ENCODE measurements at places on chromosomes 12 and 14. TPM values are rescaled to one million over a fixed set of nuclear protein-coding genes. Genes with fewer than 3 reads are reported as not detected.
A peak's percentile ranks its signal among the peaks of the same experiment; 100 is the strongest.

PTGDR gene
- total RNA-seq = 2.9 TPM

TMEM106C gene
- 48.1 TPM for total RNA-seq

PAPLN gene
- total RNA-seq = 10.0 TPM

JAG2 gene
- 8.8 TPM for total RNA-seq

RAB3IP gene
- total RNA-seq = 22.6 TPM

CMA1 gene
- total RNA-seq = not detected

SMIM41 gene
- not detected for total RNA-seq

PLXNC1 gene
- total RNA-seq = 9.2 TPM

GRIN2B gene
- total RNA-seq = not detected

AQP2 gene
- 3.0 TPM for total RNA-seq

DNA sequence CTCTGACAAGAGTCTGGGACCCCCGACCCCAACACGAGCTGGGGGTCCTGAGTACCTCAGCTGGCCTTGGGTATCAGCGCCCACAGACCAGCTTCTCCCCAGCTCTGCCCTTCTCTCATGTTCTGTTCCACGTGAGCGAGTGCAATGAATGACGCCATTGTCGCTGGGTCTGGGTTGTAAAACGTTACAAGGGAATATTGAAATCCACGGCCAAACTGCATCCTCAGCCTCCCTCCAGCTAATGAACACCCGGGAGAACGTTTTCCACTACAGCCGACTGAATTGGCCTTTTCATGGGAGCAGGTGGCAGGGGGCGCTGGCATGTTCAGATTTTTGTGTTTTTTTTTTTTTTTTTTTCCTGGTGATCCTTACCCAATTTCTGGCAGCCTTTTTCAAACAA, 34.7 kb downstream of the TBX5 start:
- H3K4me3 ChIP-seq = no peak overlapping the region
- no peaks in the 10 kb centered on the region for H3K27me3 ChIP-seq
- no peak for DNase-seq

GRCh38 chr14:57413849-57414248, 23.5 kb downstream of the NAA30 start:
- no peaks in the 10 kb centered on the region for H3K27me3 ChIP-seq
- H3K4me1 ChIP-seq = no peaks in the 10 kb centered on the region
- no peak for DNase-seq
- H3K36me3 ChIP-seq = peaks cover 4% of the 10 kb centered on the region

- no peaks in the 10 kb centered on the region for H3K4me1 ChIP-seq
- H3K4me3 ChIP-seq = no peak overlapping the region
- no peaks in the 10 kb centered on the region for H3K27me3 ChIP-seq
- no peak overlapping the region for H3K27ac ChIP-seq
- no peak for DNase-seq
These were observed 37.0 kb upstream of the SFSWAP start for GRCh38 chr12:131673888-131674257.

- no peak overlapping the region for H3K27ac ChIP-seq
- peak overlapping the region; percentile 90 for H3K4me3 ChIP-seq
- DNase-seq = no peak
- H3K27me3 ChIP-seq = no peaks in the 10 kb centered on the region
These were observed 587 bp upstream of the C12orf75 start for GRCh38 chr12:105329926-105330282.

DNA sequence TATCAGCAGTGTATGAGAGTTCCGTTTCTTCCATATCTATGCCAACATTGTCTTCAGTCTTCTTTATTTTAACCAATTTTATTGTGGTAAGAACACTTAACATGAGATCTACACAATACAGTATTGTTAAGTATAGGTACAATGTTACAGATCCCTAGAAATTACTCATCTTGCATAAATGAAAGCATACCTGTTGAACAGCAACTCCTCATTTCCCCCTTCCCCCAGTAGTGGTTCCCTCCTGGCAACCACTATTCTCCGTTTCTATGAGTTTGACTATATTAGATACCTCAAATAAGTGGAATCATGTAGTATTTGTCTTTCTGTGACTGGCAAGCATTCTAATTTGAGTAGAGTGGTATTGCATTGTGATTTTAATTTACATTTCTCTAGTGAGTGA, 150.5 kb downstream of the CRADD start:
- no peaks in the 10 kb centered on the region for H3K36me3 ChIP-seq
- H3K27ac ChIP-seq = no peak overlapping the region
- H3K27me3 ChIP-seq = no peaks in the 10 kb centered on the region
- no peak overlapping the region for H3K4me3 ChIP-seq
- DNase-seq = no peak

- no peak for DNase-seq
- H3K4me1 ChIP-seq = peaks cover 84% of the 10 kb centered on the region
- H3K4me3 ChIP-seq = no peak overlapping the region
- peak overlapping the region; percentile 34 for H3K27ac ChIP-seq
- H3K36me3 ChIP-seq = peaks cover 38% of the 10 kb centered on the region
These were observed 15.3 kb downstream of the TNFRSF1A start for GRCh38 chr12:6326316-6327228.

DNA sequence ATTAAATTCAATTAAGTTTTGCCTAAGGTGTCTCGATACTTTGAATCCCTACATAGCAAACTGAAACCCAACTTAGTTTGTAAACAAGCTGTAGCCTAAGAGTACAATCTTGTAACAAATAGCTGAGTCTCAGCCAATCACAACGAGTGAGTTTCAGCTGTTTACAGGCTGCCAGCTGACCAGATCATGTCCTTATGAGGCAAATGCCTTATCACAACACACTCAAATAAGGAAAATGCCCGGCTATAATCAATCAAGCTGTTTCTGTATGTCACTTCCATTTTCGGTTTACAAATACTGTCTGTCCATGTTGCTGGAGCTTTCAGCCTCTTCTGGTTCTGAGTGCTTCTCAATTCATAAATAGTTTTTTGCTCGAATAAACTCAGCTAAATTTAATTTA, 943.8 kb downstream of the SLC16A7 start:
- no peaks in the 10 kb centered on the region for H3K4me1 ChIP-seq
- H3K27ac ChIP-seq = no peak overlapping the region
- no peaks in the 10 kb centered on the region for H3K27me3 ChIP-seq
- no peaks in the 10 kb centered on the region for H3K36me3 ChIP-seq
- DNase-seq = no peak
- H3K4me3 ChIP-seq = no peak overlapping the region

GRCh38 chr14:58701156-58701555, 63.4 kb downstream of the DACT1 start:
- H3K36me3 ChIP-seq = no peaks in the 10 kb centered on the region
- H3K4me1 ChIP-seq = peaks cover 28% of the 10 kb centered on the region
- no peak for DNase-seq
- H3K4me3 ChIP-seq = no peak overlapping the region
- no peak overlapping the region for H3K27ac ChIP-seq
- no peaks in the 10 kb centered on the region for H3K27me3 ChIP-seq

DNA sequence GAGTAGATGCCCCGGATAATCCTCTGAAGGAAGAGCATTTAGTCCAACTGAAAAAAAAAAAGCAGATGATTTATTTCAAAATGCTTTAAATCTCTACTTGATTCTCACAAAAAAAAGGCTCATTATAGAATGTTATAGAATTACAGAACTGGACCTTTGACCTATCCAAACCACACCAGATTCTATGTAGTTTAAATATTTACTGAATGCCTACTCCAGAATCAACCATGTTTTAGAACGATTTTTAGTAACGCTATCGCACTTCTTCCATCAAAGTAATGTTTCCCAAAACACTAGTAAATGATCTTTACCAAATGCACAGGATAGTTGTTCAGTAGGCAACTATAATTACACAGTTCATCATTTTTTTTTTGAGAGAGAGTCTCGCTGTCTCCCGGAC, 2.6 kb downstream of the RPS29 start:
- no peak for DNase-seq
- H3K4me1 ChIP-seq = peaks cover 27% of the 10 kb centered on the region
- no peak overlapping the region for H3K4me3 ChIP-seq
- H3K27me3 ChIP-seq = no peaks in the 10 kb centered on the region
- H3K27ac ChIP-seq = no peak overlapping the region
- H3K36me3 ChIP-seq = peaks cover 7% of the 10 kb centered on the region

DNA sequence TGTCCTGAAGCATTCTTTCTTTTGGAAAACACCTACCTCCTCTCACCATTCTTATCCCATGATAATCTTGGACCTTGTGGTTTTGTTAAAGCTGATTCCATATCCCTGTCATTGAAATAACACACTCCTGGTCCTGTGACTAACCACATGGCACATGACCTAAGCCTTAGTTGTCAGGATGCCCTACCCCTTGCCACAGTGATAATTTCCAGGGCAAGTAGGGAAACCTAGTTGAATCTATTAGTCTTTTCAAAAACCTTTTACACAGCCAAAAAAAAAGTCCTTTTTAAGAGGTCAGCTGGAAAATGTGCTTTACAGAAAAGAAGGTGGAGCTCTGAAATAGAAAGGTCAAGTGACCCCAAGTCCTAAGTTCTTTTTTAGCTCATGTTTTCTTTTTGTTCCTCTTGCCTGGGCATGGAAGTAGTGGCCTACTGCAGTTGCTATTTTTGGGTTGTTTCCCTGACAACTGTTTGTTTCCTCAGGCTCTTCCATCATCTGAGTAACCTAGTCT, 608.4 kb downstream of the LRFN5 start:
- no peak overlapping the region for H3K4me3 ChIP-seq
- H3K4me1 ChIP-seq = no peaks in the 10 kb centered on the region
- H3K27ac ChIP-seq = no peak overlapping the region
- no peaks in the 10 kb centered on the region for H3K27me3 ChIP-seq

DNA sequence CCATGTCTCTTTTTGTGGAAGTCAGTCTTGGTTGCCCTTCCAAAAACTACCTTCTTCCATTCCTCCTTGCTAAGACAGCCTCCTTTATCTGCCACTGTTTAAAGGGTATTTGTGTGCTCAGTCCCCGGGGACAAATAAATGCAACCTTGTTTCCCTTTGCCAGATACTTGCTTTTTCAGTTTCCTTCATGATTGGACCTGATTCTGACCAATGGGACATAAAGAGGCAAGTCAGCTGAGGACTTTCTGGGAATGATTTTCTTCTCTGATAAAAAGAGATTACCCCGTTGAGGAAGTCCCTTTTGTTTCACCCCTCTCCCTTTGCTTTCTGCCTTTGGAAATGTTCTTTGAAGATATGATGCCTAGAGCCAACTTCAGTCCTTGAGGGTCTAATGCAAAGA, 7.4 kb upstream of the TUBA1B start:
- no peaks in the 10 kb centered on the region for H3K27me3 ChIP-seq
- peaks cover 2% of the 10 kb centered on the region for H3K4me1 ChIP-seq
- no peaks in the 10 kb centered on the region for H3K36me3 ChIP-seq
- no peak overlapping the region for H3K27ac ChIP-seq
- no peak for DNase-seq

- no peaks in the 10 kb centered on the region for H3K36me3 ChIP-seq
- no peaks in the 10 kb centered on the region for H3K27me3 ChIP-seq
- H3K4me1 ChIP-seq = no peaks in the 10 kb centered on the region
- H3K27ac ChIP-seq = no peak overlapping the region
- DNase-seq = no peak
- H3K4me3 ChIP-seq = no peak overlapping the region
These were observed 69.5 kb downstream of the SLC15A4 start for GRCh38 chr12:128754275-128754674.

DNA sequence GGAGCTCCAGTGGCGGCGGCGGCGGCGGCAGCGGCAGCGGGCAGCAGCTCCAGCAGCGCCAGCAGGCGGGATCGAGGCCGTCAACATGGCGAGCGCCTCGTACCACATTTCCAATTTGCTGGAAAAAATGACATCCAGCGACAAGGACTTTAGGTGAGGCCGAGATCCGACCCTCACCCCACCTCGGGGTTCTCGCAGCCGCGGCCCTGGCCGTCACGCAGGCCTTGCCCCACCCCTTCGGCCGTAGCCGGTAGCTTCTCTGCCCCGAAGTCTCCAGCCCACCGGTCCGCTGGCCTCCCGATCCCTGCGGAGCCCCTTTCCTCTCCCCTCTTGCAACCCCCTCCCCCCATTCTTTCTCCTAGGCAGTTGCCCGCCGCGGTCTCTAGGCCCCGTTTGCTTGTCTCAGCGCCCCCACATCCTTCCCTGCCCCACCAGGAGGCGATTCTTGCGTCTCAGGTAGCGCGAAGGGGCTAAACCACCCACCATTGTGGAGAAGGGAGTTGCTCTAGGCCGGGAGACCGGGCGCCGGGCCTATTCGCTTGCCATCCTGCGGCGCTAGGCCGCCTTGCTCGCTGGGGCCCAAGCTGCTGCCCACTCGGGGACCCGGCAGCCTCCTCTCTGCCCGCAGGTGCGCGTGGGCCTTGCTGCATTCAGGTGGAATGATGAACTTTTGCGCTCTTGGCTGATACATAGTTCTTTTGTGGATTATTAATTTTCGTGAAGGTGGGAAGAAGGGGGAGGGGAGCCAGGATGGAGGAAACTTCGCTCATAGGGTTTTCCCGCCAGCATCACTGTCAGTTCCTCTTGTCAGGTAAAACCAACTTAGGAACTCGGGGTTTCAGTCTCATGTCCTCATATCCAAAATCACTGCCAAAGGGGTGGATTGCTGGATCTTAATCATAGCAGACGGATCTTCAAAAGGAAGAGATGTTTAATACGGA, 745 bp downstream of the CAND1 start:
- H3K27ac ChIP-seq = peak overlapping the region; percentile 98
- H3K4me3 ChIP-seq = peak overlapping the region; percentile 88
- H3K27me3 ChIP-seq = no peaks in the 10 kb centered on the region
- H3K4me1 ChIP-seq = peaks cover 35% of the 10 kb centered on the region
- H3K36me3 ChIP-seq = no peaks in the 10 kb centered on the region

- no peaks in the 10 kb centered on the region for H3K36me3 ChIP-seq
- no peaks in the 10 kb centered on the region for H3K4me1 ChIP-seq
- H3K27me3 ChIP-seq = no peaks in the 10 kb centered on the region
- no peak for DNase-seq
- H3K27ac ChIP-seq = no peak overlapping the region
These were observed 101.3 kb downstream of the PTCSC3 start for GRCh38 chr14:36075203-36075602.

GRCh38 chr12:31300341-31300740, 25.6 kb downstream of the SINHCAF start:
- H3K27ac ChIP-seq = no peak overlapping the region
- no peaks in the 10 kb centered on the region for H3K4me1 ChIP-seq
- no peaks in the 10 kb centered on the region for H3K36me3 ChIP-seq
- no peak for DNase-seq
- no peak overlapping the region for H3K4me3 ChIP-seq

DNA sequence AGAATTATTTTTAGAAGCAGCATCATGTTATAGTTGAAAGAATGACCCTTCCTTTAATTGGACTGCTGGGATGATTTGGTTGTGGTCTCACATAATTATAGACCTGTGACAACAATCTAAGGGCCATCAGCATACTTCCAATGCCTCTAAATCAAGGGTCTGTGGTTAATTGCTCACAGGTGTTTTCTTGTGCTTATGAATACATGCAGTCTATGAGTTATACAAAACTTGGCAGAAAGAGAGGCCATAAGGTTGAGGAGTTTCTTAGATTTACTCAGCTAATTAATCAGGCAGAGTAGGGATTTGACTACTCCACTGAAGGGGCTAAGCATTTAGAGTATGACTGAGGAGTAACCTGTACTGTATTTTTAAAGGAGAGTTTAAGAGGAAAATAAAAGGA, 37.0 kb upstream of the FRMD6 start:
- no peak overlapping the region for H3K27ac ChIP-seq
- H3K27me3 ChIP-seq = no peaks in the 10 kb centered on the region
- no peak overlapping the region for H3K4me3 ChIP-seq
- DNase-seq = no peak

All from thoracic aorta (tissue), 2 donors.